ENCODE measurements at places on chromosomes 2 and 18. TPM values are rescaled to one million over a fixed set of nuclear protein-coding genes. Genes with fewer than 3 reads are reported as not detected.

DNA sequence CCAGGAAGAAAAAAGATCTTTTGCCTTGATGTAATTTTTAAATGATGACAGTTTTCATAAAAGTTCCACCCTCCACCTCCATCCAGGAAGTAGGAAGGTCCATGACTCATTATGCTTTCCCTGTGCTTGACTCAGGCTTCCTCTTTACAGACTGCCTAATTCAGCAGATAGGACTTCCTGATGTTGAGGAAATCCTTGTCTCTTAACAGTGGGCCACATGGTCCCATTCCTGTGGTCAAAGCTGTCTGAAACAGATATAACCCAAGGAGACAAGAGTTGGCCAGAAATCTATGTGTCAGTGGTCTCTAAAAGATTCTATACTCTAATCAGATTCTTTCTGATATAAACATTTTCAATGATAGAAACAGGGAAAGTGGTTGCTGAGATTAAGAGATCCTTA lies 119.1 kb downstream of the BAZ2B start:
- no peak for DNase-seq

DNA sequence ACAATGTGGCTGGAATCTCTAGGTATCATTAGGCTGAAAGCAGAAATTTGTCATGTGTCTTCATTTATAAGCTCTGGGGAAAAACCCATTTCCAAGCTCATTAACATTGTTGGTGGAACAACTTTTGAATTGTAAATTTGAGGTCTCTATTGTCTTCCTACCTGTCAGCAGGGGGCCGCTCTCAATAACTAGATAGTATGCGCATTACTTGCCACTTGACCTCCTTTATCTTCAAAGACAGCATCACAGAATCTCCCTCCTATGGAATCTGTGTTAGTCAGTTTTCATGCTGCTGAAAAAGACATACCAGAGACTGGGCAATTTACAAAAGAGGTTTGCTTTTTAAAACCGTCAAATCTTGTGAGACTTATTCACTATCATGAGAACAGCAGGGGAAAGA lies 223.1 kb downstream of the CALCRL start:
- no peak for DNase-seq

- DNase-seq: peak; percentile 32
Measured at GRCh38 chr2:15893689-15894480, 46.5 kb upstream of the MYCN start.

DNA sequence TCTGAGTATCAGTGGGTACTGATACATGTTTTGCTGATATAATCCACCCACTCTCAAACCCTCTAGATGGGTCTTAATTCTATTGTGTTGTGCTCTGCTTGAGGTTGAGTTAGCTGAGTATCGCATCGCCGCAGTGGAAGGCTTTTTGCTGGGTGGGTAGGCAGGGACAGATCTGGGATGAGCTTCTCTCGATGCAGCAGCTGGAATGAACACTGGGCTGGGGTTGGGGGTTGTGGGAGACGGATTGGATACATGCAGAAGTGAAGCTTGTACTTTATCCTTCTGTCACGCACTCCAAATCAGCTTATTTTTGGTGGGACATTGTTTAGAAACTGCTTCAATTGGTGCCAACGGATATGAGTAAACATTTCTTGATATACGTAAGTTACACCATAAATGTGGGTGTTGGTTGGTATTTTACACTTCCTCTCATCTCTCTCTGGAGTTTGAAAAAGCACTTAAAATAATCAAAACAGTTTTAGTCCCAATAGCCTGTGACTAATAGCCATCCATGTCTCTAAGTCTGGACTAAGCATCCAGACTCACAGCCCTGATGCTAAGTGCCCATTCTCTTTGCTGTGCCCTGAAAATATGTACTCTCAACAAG lies 107.1 kb downstream of the POLE4 start:
- DNase-seq: no peak

DNA sequence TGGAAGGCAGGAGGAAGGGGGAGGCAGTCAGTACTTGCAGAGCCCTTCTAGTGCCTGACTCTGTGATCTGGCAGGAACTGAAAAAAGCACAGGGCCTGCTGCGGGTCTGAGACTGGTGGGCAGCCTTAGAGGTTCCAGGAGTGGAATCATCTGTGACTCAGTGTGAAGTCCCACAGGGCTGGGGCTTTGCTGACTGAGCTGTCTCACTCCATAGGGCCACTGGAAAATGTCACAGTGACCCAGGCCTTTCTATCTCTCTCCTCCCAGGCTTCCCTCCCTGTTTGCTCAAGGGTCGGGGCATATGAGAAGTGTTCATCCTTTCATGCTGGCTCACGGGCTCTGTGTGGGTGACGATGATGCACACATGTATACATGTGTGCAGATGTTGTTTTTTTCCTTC lies 47.1 kb upstream of the ZFP36L2 start:
- peak; percentile 58 for DNase-seq

DNA sequence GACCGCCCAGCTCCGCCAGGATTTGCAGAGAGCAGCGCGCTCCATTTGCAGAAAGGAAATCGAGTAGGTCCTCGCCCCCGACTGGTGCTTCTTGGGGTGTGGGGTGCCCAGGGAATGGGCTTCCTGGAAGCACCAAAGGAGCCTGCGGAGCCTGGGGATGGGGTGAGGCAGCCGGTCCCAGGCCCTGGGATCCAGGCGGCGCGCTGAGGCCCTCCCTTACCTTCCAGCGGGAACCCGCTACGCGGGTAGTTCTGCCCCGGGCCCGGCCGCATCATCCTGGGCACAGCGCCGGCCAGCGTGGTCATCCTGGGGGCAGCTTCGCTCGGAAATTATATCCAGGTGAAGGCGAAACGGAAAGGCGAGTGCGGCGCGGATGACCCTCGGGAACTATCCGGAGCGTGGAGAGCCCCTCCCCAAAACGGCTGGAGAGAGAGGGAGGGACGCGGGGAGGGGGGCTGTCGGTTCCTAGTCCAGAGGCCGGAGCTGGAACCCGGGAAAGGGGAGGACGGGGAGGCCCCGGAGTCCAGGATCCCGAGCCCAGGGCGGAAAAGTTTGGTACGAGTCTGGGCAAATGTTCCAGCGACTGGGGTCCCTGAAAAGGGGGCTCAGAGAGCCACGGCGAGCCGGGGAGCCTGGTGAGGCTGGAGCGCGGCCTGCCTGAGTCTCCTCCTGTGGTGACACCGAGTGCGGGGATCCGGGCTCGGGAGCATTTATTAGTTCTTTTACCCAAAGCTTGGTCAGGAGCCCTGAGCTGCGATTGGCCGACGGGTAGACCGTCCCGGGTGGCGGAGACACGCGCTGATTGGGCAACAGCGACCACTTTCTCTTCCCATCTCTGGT lies at the start of gene PAX3:
TSS of gene PAX3 (minus strand) at position 688 of the 840 bp plus-strand sequence. CDS start at position 305, 383 bp downstream.
- no peak for DNase-seq

DNA sequence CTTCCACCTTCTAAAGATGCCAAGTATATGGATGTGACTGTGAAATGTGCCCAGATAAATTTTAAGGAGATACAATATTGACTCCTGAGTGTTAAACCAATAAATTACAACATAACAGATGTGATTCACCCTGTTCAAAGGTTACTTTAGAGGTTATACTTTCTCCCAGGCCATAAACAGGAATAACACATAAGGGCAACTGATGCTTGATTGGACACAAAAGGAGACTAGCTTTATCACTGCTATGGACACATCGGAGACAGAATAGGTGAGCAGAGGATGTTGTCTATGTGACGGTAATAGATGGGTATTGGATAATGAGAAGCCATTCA lies 31.9 kb upstream of the SLC25A52 start:
- no peak for DNase-seq

GRCh38 chr2:174777347-174778084 lies 13.2 kb upstream of the CHRNA1 start:
- DNase-seq: no peak

GRCh38 chr2:3294069-3294468 lies 83.5 kb downstream of the EIPR1 start:
- DNase-seq: no peak

DNA sequence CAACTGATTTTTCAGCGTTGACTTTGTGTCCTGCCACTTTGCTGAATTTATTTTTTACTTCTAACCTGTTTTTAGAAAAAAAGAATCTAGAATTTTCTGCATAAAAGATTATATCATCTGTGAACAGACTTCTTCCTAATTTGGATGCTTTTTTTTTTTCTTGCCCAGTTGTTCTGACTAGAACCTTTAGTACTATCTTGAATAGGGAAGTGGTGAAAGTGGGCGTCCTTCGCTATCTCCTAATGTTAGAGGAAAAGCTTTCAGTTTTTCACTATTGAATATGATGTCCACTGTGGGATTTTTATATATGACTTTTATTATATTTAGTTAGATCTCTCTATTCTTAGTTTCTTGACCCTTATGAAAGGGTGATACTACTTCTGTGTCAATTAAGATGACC lies 25.7 kb upstream of the KCNJ13 start:
- no peak for DNase-seq

- no peak for DNase-seq
Measured at GRCh38 chr18:23765931-23766330, 76.7 kb downstream of the LAMA3 start.

DNA sequence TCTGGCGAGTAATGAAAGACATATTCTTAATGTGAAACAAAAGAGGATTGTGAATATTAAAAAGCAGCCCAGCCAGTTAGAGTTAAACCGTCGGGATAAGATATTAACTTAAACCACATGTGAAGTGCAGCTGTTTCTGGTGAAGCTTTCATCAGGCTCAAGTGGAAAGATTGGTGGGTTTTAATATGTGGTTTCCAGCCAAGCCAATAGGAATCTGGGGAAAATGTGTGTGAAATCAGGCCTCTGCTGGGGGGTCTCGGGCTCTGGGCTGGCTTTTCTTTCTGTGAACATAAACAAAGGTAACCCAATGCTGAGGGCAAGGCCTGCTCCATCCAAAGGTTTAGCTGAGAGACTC lies 279.6 kb downstream of the SLC4A3 start:
- no peak for DNase-seq

DNA sequence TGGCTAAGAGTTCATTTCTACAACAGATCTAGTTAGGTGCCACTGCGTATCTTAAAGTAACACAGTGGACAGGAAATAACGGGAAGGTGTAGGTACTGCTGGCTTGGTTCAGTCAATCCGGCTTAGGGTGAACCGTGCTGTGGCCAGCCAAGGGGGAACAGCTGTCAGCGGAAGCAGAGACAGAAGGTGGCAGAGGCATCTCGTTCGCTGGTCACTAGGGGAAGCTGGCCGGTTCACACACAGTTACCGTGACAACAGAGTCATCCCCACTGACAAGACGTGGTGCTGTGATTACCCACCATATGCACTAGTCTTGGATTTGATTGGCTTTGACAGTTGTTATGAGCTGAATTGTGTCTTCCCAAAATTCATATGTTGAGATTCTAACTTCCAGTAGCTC lies 58.8 kb upstream of the HDAC4 start:
- no peak for DNase-seq

DNA sequence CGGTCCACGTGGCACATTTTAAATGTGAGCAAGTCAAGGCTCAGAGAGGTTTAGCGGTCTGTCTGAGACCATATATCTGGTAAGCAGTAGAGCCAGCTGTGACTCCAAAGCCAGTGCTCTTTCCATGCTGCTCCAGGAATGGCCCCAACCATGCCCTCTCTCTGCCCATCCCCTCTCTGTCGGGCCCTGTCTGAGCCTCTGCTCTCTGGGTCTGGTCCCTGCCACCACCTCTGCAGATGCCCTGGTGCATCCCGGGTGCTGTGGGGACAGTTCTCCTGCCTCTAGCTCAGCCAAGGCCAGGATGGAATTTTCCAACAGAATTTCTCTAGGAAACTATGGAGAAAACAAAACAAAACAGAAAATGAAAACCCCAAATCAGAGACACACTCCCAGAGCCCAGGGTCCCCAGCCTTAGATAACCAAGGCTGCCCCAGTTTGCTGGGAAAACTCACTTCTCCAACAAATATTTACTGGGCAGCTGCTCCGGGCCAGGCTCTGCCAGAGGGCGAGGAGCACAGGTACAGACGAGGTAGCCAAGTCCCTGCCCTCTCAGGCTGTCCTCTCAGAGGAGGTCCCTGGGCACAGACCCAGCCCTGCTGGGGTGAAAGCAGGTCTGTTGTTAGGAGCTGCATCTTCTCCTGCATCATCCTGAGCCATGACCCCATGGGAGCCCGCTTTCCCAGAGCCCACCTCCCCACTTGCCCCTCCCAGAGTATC lies 9.2 kb downstream of the ADRA2B start:
- DNase-seq: no peak

DNA sequence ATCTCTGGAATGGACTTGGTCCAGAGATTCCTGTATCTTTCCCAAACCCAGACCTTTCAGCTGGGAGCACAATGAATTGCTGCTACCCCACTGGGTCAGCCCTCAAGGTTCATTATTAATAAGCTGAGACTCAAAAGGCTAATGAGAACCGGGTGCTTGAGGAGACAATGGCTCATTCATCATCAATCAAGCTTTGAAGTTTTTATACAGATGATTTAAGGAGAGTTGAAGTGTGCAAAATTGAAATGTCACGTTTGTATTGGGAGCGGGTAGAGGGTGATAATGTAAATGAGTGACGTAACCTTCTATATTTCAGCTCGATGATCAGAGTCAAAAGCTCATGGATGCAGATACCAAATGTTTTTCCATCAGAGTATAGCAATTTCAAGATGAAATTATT lies 744.9 kb downstream of the ERBB4 start:
- no peak for DNase-seq

- DNase-seq: no peak
Measured at GRCh38 chr18:62281684-62282083, 43.4 kb upstream of the TNFRSF11A start.

DNA sequence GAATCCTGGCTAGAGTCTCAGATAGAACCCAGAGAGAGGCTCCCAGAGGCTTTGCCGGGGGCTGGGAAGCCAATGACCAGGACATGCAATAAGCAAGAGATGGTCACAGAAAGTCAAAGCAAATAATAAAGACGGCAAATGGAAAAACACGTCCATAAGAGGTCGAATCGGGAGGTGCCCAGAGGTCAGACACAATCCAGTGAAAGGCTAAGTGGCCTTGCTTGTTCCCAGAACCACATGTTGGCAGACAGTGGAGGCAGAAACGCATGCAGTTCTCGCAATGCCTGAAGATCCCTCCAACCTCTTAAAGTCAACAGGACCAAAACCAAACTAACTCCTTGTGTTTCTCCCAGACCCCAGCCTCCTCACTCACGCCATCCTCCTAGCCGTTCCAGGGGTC lies 3.0 kb downstream of the CYB5A start:
- DNase-seq: no peak

- no peak for DNase-seq
Measured at GRCh38 chr2:118854507-118855345, 7.3 kb upstream of the EN1 start.

INHBB gene
- total RNA-seq: 27.5 TPM

AFF3 gene
- total RNA-seq: 2.6 TPM

RMC1 gene
- 20.2 TPM for total RNA-seq

VWA3B gene
- not detected for total RNA-seq

SMAD4 gene
- total RNA-seq: 269 TPM

ASXL3 gene
- 25.3 TPM for total RNA-seq

FOXI3 gene
- total RNA-seq: not detected

MROH2A gene
- 1.3 TPM for total RNA-seq

ICOS gene
- not detected for total RNA-seq

All from thyroid gland (tissue), 4 donors.